ENCODE measurements at places on chromosomes 2 and 18.

GRCh38 chr18:25814841-25815458, 275.5 kb downstream of the SS18 start:
- no peak for DNase-seq

DNA sequence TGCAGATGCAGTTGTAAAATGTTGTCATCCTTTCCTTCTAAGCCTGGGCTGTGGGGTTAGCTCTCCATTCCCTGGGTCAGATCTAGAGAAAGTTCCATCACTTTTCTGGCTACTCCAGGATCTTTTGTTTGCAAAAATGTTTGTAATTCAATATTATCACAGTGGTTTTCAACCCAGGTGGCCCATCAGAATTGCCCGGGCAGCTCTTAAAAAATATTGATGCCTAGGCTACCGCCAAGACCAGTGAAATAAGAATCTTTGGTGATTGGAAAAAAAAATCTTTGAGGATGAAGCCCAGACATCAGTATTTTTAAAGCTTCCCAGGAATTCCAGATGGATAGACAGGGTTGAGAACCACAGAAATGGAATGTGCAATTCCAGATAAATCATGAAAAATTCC, 232.5 kb upstream of the SPRED2 start:
- DNase-seq: no peak

- peak; percentile 77 for DNase-seq
Measured at GRCh38 chr2:169839954-169840746, 12.9 kb downstream of the UBR3 start.

- peak; percentile 70 for DNase-seq
Measured at GRCh38 chr2:40034198-40034597, 255.1 kb upstream of the THUMPD2 start.

- DNase-seq: no peak
Measured at GRCh38 chr2:80454628-80455027, 150.1 kb upstream of the LRRTM1 start.

GRCh38 chr18:34694591-34695165, 15.4 kb upstream of the DTNA start:
- peak; percentile 25 for DNase-seq

DNA sequence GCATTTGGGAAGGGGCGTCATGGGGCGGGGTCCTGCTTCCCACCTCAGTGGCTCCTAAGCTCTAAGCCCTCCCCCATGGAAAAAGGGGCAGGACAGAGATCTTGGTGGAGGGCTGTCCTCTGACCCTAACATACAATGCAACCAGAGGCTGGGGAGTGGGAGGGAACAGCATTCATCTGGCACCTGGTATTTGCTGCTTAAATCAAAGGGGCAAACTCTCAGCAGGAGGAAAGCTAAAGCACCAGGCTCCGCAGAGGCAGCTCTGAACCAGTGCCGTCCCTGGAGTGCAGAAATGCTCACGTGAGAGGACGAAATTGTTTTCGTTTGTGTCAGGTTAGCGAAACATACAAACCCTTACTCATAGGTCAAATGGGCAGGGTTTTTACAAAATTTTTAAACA, 92.7 kb upstream of the PXDN start:
- DNase-seq: no peak

- DNase-seq: no peak
Measured at GRCh38 chr2:39625193-39625926, 40.4 kb upstream of the TMEM178A start.

- no peak for DNase-seq
Measured at GRCh38 chr2:88221365-88221942, 51.3 kb downstream of the THNSL2 start.

GRCh38 chr2:17757321-17757720, 3.4 kb downstream of the GEN1 start:
- peak; percentile 59 for DNase-seq

GRCh38 chr2:62471816-62472215, 34.2 kb downstream of the TMEM17 start:
- DNase-seq: peak; percentile 71

DNA sequence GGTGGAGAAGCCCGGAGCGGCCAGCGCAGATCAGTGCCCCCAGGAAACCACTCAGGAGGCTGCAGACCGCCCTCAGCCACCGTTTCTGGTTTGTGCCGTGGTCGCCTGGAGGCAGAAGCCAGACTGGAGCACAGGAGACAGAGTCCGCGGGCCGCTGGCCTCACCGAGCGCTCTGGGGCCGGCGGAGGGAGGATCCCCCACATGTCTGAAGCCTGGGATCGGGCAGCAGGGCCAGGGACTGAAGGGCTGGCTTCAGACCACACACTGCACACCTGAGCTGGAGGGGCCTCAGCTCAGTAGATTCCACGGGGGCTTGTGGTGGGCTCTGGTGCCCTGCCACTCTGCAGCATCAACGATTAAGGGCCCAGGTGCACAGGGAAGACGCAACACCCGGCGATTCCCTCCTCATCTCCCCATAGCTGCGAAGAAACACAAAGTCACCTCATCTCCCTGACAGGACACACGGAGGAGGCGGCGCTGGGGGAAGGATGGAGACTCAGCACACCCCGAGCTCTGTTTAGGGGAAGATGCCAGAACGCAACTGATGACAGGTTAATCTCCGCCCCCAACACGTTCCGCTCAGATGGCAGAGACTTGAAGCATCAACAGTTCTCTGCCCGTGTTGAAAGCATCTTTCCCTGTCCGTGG, 408.1 kb downstream of the GALR1 start:
- no peak for DNase-seq

- no peak for DNase-seq
Measured at GRCh38 chr2:113167115-113167932, 6.4 kb upstream of the PSD4 start.

DNA sequence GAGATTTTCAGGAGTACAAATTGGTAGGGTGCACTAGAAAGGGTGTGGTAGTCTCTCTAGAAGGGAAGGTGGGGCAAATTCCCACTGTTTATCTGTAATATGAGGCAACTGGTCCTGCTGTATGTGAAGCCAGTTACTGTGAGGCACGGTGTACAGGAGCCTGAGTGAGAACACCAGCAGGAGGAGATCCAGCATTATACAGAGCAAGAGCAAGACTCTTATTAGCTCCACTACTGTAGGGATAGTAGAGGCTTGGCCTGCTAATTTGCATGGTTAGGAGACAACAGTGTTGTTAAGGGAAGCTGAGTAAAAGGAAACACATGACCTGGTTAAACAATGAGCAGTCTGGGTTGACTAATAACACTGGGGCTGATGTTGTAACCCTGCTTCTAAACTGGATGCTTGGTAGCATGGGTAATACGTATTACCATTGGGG, 76.3 kb upstream of the WDSUB1 start:
- DNase-seq: peak; percentile 84

DNA sequence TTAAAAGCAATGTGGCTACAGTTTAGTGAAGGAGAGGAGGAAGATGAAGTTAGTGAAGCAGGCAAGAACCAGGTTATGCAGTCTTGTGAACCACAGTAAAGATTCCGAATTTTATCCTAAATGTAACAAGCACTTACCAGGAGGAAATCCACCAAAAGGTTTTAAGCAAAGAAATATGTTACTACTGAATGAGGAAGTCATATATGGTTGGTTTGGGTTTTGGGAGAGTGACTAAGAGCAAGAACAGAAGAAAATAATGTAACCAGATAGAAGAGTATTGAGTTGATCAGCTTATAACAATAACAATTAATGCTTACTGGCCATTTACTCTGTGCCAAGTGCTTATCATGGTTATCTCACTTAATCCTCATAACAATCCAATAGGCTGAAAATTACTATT, 1.9 kb downstream of the USP37 start:
- no peak for DNase-seq

GRCh38 chr2:146477383-146477782, 1367.4 kb upstream of the ACVR2A start:
- no peak for DNase-seq

DNA sequence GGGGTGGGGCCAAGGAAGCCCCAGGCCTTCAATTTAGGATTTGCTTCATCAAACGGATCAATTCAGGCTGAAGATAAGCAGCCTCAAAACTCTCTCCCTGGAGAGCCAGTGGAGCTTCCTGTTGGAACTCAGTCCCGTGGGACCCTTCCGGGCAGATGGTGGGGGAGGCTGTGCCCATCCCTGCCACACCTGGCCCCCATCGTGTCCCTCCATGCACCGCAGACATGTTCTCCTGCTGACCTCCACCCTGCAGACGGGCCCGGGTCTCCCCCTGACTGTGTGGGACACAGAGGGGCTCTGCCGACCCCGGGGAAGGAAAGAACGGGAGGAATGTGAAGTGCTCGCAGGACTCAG, 144.2 kb downstream of the TPO start:
- DNase-seq: no peak

DNA sequence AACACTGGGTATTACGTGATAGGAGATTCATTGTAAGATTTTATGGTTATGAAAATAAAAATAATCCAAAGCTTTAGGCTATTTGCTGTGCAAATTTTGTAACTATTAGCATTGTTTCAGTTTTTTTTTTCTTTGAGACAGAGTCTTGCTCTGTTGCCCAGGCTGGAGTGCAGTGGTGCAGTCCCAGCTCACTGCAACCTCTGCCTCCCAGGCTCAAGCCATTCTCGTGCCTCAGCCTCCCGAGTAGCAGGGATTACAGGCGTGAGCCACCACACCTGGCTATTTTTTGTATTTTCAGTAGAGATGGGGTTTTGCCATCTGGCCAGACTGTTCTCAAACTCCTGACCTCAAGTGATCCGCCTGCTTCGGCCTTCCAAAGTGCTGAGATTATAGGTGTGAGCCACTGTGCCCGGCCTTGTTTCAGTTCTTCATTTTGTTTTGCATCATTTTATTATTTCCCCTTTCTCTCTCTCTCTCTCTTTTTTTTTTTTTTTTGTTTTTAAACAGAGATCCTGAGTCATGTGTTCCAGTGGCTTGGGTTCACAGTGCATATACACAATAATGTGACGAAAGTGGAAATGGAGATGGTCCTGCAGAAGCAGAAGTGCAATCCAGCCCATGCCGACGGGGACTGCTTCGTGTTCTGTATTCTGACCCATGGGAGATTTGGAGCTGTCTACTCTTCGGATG, 25.8 kb downstream of the CASP10 start:
- DNase-seq: no peak

GRCh38 chr2:190382851-190383250, 25.3 kb upstream of the MFSD6 start:
- DNase-seq: peak; percentile 66

GRCh38 chr18:40367576-40367975, 1587.5 kb upstream of the PIK3C3 start:
- no peak for DNase-seq

- no peak for DNase-seq
Measured at GRCh38 chr18:13625355-13625754, 101.0 kb downstream of the FAM210A start.

DNA sequence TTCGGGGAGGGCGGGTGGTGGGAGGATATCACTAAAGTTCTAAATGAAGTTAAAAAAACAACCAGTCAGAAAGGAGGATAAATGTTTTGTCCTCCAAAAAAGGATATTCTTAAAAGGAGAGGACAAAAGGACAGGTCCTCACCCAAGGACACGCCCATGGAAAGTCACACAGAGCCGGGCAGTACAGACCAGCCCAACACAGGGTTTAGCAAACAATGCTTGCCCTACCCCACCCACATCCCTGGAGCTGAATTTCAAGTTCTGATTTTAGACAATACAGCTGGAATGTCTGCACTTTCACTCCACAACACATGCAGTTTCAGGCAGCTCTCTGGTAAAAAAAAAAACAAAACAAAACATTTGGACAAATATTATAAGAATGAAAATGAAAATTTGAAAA, 67.9 kb downstream of the SLC9A4 start:
- DNase-seq: no peak

- DNase-seq: no peak
Measured at GRCh38 chr2:174142290-174142689, 106.0 kb downstream of the OLA1 start.

GRCh38 chr2:84613082-84613481, 96.8 kb downstream of the DNAH6 start:
- no peak for DNase-seq

GRCh38 chr18:28504066-28504465, 327.1 kb upstream of the CDH2 start:
- DNase-seq: no peak

GRCh38 chr2:70191244-70191735, 471 bp upstream of the C2orf42 start:
- no peak for DNase-seq

- DNase-seq: no peak
Measured at GRCh38 chr2:153299809-153300208, 178.8 kb downstream of the RPRM start.

GRCh38 chr2:85385746-85386145, 24.4 kb downstream of the CAPG start:
- no peak for DNase-seq

GRCh38 chr2:171908235-171908634, 14.0 kb upstream of the HAT1 start:
- no peak for DNase-seq

GRCh38 chr2:120852200-120852815, 116.6 kb downstream of the GLI2 start:
- DNase-seq: no peak

DNA sequence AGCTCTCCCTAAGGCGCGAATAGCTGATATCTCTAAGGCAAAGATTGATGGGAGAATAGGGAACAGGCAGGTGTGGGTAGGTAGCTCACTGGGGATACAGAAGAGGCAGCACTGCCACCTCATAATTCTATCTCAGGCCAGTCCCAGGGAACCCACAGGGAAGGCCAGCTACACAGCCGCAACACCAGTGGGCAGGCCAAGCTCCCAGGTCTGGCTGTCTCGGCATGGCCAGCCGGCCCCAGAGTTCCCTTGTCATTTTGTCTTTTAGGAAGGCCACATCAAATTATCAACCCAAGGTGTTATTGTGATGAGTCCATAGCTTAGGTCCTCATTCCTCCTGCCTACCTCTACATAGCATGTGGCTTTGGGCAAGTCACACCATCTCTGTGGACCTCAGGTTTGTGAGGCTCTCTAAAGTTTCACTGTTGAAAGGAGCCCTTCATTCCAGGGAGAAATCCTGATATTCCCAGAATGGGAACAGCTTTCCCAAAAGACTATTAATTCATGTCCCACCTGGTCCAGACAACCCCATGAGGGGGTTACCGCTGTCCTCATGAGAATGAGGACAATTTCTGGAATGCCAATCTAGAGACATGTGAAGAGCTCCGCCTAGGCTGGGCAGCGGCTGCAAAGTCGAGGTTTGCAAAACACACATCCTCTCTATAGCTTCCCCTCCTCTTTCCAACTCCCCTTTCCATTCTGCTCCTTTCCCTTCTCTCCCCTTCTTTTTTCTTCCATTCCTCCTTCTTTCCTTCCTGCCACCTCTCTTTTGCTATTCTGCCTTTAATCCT, 287.1 kb upstream of the ID2 start:
- no peak for DNase-seq

DNA sequence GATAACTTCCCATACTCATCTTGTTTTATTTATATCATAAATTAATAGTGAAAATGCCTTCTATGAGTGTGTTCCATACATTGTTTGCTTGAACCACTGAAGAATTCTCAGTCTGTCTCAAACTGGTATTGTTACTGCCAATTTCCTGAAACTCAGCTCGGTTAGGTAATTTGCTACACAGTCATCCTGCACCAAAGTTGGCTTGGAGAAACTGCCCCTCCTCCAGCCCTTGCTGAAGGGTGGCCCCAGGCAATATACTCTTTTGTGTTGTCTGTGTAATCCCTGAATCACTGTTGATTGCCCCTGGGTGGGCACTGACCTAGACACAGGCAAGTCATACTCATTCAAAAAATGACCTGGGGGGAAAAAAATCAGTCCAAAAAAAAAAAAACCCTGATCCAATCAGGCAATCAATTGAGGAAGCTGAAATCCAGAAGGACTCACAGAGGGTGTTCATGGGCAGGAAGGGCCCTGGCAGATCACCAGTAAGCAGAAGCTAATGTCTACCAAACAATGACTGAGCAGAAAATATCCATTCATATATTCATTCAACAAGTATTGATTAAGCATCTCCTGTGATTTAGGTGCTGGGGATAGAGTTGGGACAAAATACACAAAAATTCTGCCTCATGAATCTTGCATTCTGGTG, 3.8 kb upstream of the SESTD1 start:
- peak; percentile 79 for DNase-seq

GRCh38 chr2:231640241-231640640, 47.6 kb downstream of the TEX44 start:
- DNase-seq: peak; percentile 72

Data from fibroblast of the aortic adventitia (primary cell).